ENCODE measurements at places on chromosomes 11 and 22.
A peak's percentile ranks its signal among the peaks of the same experiment; 100 is the strongest.

GRCh38 chr11:35393098-35393497, 26.3 kb downstream of the SLC1A2 start:
- no peak for DNase-seq

DNA sequence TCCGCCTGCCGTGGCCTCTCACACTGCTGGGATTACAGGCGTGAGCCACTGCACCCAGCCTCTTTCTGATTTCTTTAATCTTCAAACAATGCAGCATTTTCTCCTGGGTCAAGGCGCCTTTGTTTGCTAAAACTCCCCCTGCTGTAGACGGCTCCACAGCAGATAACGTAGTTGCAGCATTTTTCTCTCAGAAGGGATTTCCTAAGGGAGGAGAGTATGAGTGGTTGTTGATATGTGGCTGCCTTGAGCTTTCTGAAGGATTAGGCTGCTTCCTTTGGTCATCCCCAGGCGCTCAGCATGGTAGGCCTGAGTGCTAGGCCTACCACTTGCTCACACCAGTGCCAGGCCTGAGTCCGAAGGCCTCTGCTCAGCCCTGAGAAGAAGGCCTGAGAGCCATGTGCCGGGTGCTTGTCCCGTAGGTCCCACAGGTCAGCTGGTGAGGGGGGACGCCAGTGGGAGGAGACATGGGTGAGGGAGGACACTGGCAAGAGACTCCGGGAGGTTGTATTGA, 18.1 kb downstream of the SMARCB1 start:
- no peak for DNase-seq

GRCh38 chr22:27726686-27727449, 74.7 kb downstream of the MN1 start:
- DNase-seq, result no peak

DNA sequence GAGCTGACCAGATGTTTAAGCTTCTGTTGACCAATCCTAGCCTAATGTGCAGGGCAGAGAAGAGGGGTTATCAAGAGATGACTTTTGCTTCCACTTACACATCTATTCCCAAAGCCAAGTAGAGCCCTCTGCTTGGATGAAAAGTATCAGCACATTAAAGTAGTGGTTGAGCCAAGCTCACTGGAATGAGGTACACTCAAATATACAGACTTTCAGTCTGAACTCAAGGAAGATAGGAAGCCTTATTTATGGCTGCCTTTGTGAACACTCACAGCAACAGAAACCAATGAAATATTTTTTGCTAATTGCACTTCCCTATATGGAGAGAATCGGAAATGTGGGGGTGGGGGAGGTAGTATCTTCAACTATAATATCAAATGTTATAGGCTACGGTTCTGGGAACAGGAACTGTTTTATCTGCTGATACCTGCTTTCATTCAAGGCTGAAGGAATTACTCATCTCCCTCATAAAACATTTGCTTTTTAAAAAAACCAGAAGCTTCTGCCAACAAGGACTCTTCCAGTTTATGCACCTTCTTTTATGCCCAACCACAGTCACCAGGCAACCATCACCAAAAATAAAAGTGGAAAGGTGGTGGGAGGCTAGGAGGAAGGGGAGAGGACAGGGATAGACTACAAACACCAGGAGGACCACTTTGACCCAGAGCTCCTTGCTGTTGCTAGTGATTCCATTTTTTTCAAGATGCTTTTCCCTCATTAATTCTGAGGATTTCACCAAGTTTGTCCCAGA, 91.2 kb downstream of the CLPB start:
- DNase-seq, result no peak

DNA sequence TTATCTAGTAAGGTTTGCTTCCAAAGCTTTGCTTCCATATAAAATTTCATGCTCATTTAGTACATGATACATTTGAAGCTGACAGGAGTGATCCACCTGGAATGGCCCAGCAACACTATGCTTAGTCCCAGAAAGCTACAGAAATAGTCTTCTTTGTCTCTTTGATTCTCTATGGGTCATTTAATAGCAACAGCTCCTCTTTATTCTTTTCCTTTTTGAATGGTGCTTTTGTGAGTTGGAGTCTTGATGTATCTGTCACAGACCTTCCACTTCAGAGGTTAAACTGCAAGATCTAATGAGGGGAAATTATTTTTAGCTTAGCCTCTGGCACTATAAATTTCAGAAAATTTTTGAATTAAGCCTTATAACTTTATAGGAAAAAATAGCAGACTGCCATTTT, 509.5 kb downstream of the KCNA4 start:
- DNase-seq, result no peak

DNA sequence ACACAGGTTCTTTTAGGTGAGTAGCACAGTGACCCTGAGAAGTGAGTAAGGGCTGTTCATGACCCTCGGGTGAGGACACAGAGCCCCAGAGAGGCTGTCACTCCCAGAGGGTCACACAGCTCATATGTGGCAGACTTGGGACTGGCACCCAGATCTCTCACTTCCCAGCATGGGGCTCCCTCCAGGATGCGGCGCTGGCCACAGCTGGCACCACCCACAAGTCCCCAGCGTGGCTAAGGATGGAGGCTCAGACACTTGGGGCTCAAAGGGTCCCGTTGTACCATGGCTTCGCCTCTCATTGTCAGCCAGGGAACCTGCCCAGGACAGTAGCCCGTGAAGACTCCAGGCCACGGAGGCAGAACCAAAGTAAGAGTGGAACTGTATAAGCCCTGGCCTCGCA, 6.0 kb upstream of the SHISAL1 start:
- DNase-seq, result no peak

DNA sequence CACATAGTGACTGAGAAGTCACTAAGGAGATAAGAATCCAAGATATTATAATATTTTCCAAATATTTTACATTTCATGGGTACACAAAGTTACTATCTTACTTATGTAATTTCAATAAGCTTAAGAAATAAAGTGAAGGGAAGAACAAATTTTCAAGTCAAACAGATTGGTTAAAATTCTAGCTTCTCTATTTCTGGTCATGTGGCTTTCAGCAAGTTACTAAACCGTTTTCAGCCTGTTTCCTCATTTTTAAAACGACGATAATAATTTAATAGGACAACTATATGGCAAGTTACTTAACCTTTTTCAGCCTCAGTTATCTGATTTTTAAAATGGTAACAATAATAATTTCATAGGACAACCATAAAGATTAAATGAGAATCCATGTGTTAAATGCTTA, 15.6 kb downstream of the DCUN1D5 start:
- DNase-seq, result no peak

DNA sequence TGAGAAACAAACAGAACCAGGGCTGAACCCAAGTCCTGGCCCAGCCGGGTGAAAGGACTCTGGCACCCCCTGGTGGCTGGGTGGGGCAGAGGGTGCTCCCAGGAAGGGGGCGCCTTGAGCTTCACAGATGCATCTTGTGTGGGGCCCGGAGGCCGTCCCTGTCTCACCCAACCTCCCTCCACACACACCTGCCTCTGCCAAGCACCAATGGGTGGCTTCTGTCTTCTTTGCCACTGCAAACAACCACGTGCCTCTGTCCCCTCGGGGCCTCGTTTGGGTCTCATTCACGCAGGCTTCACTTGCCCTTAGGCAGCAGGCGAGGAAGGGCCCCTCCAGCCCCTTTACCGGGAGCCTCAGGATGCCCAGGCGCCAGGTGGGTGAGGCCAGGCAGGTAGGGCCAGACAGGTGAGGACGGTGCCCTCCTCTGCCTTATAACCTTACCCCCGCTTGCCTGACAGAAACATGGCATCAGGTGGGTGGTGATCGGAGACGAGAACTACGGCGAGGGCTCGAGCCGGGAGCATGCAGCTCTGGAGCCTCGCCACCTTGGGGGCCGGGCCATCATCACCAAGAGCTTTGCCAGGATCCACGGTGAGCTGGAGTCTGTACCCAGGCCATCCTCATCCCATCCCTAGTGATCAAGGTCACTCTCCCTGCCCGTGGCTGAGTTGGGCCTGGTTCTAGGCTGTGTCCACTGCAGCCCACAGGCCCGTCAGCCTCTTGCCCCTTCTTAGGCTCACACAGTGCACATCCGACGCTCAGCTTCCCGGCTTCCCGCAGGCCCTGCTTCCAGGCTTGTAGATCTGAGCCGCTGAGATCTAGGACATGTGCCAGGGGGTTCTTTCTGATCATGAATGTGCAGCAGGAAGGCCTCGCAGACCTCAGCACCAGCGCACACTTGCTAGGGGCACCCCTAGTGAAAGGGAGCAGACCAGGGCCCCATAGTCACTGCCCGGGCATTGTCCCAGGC, 17.2 kb downstream of the POLR3H start:
- DNase-seq, result no peak

DNA sequence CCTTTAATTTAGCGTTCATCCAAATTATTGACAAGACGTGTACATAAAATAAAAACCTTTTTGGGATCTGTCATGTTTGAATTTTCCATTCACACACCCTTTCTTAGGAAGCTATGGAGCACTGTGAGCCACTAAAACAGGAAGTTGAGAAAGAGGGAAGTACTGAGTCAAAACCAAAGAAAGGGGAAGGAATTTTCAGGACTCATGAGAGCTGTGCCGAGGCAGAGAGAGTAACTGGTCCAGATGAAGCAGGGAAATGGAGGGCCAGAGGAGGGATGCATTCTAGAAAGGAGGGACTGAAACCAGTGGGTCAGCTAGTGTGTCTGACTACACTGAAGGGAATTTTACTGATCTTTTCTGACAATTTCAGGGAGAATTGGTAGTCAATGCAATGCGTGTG, 24.9 kb downstream of the APLP2 start:
- no peak for DNase-seq

GRCh38 chr11:134004496-134005172, 47.9 kb upstream of the IGSF9B start:
- DNase-seq, result no peak

DNA sequence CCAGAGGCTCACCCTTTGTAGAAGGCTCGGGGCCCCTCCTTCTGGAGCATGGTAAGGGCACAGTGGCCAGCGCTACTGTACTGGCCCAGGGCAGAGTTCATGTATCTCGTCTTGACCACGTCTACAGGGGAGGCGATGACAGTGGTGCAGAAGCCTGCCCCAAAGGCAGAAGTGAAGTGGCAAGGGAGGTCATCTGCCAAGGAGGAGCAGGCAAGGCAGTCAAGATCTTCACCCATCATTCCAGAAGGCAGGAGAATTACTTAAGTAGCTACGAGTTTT, 7.2 kb downstream of the UCP2 start:
- no peak for DNase-seq

DNA sequence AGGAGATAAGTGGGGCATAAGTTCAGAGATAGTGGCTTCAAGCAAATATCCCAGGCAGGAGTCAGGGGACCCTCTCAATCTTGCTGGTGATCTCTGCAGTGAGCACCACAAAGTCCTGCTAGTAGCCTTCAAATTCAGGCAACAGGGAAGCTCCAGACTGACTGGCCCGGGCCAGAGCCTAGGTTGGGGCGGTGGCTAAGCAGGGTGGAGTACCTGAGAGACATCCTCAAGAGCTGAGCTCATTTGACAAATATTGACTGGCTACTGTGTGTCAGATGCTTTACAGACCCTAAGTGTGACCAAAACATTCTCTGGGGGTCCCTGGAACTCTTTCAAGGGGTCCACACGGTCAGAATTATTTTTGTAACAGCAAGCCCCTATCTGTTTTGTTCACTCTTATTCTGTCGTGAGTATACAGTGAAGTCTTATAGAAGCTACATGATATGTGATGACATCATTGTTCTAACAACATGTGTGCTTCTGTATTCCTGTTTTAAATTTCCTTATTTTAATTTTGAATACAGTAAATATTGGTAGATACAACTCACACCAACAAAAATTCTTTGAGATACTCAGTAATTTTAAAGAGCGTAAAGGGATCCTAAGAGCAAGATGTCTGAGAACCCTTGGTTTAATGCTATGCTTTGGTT, 71.6 kb downstream of the APIP start:
- no peak for DNase-seq

- no peak for DNase-seq
Observed at GRCh38 chr11:119012629-119013170, 5.4 kb downstream of the RPS25 start.

GRCh38 chr11:57154739-57155138, 27.0 kb upstream of the LRRC55 start:
- no peak for DNase-seq

GRCh38 chr11:72766152-72766902, 14.1 kb upstream of the ARAP1 start:
- no peak for DNase-seq

- DNase-seq, result no peak
Observed at GRCh38 chr11:57217053-57217452, 20.0 kb downstream of the APLNR start.

DNA sequence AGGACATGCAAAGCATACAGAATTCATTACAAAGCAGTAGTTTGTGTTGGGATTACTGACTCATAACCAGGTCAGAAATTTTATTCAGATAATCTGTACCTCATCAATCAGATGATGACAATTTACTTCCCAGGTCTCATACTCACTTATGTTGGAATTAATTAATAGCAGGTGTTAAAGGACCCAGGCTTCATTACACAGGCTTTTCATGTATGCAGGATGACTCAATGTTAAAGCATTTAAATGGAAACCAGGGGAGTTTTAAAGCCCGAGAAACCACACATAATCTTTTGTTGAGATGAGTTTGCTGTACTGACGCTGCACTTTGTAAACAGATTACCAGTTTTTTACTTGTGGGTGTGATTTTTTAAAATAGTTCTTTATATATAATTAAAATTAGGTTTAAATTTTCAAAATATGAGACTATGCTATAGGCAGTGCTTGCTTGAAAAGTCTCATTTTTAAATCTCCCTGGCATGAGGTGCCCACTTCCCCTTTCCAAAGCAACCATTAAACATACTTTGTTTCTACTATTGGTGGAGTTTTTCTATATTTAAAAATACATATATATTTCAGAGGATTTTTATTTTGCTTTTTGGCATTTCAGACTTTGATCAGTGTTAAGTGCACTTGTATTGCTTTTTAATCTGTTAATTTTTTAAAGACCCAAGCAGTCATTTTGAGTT, 41.0 kb downstream of the CEP57 start:
- DNase-seq, result no peak

DNA sequence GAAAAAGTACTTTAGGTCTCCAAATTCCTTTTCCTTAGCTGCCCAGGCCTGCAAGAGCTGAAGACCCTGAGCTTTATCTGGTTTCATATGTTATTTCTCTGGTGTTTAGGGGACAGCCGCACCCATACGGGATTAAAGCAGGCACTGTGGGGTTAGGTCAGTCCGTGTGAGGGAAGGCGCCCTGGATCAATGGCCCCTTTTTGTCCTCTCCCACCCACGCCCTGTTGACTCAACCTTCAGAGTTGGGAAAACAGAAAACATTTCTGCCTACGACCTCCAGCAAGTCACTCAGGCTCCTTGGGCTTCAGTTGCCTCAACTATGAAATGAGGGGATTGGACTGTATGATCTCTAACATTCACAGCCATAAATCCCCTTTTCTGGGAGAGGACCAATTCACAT, 55.2 kb upstream of the BARX2 start:
- DNase-seq, result no peak

DNA sequence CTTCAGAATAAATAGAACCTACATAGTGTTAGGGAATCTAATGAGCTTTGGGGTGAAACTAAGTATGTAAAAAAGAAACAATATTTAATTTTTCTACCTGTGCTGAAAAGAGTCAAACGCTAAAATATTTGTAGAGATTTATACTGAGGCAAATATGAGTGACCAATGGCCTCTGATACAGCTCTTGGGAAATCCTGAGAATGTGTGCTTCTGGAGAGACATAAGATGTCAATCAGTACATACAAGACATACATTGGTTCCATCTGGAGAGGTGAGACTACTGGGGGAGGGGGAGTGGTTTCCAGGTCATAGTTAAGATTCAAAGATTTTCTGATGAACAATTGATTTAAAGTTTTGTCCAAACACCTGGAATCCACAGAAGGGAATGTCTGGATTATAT, 970 bp downstream of the ASRGL1 start:
- DNase-seq, result no peak

- DNase-seq, result peak; percentile 11
Observed at GRCh38 chr11:79342686-79343085, 98.1 kb downstream of the TENM4 start.

- DNase-seq, result no peak
Observed at GRCh38 chr11:44066732-44067141, 667 bp downstream of the ACCS start.
